ENCODE measurements at places on chromosomes 5 and 9. TPM values are rescaled to one million over a fixed set of nuclear protein-coding genes. Genes with fewer than 3 reads are reported as not detected.

GRCh38 chr5:54160329-54160728 is 150.0 kb downstream of the ARL15 start:
- H3K36me3 ChIP-seq, result no peaks in the 10 kb centered on the region
- H3K27me3 ChIP-seq, result peaks cover 6% of the 10 kb centered on the region
- no peak overlapping the region for H3K27ac ChIP-seq
- no peak for DNase-seq
- peaks cover 7% of the 10 kb centered on the region for H3K4me1 ChIP-seq

DNA sequence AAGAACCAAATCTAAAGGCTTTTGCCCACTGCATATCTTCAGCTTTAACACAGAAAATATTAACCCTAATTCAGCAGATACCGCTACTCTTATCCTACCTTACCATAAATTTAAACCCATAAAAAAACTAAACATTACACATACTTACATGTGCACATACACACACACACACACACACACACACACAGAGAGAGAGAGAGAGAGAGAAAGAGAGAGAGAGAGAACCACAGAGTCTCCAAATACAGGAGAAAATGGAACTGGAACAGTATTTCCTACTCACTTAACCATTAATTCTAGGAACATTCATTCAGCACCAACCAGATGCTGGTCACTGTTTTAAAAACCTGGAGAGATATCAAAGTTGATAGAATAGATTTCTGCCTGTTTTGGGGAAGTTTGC is 53.7 kb downstream of the EFNA5 start:
- H3K36me3 ChIP-seq, result no peaks in the 10 kb centered on the region
- H3K27ac ChIP-seq, result peak overlapping the region; percentile 28
- H3K4me1 ChIP-seq, result peaks cover 59% of the 10 kb centered on the region
- H3K27me3 ChIP-seq, result no peaks in the 10 kb centered on the region
- peak overlapping the region; percentile 14 for H3K4me3 ChIP-seq
- DNase-seq, result no peak

DNA sequence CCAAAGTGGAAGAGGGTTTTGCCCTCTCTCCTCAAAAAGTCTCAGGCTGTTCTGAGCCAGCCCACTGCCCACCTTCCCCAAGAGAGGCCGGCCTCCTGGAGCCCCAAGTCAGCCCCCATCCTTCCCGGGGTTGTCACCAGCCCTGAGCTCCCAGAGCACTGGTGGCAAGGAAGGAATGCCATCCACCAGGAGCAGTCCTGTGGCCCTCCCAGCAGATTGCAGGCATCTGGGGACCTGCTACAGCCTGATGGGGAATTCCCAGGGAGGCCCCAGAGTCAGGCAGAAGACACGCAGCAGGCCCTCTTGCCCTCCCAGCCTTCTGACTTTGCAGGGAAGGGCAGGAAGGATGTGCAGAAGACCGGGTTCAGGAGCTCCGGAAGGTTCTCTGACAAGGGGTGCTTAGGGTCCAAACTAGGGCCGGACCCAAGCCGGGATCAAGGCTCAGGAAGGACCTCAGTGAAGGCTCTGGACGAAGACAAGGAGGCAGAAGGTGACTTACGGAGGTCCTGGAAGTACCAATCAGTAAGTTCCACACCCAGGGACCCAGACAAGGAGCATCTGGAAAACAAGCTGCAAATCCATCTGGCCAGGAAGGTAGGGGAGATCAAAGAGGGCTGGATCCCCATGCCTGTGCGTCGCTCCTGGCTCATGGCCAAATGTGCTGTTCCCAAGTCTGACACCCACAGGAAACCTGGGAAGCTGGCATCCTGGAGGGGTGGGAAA is 3.7 kb downstream of the SPATA31E1 start:
- no peaks in the 10 kb centered on the region for H3K36me3 ChIP-seq
- H3K27me3 ChIP-seq, result peaks cover 6% of the 10 kb centered on the region
- DNase-seq, result no peak
- no peak overlapping the region for H3K27ac ChIP-seq
- H3K4me3 ChIP-seq, result no peak overlapping the region
- H3K4me1 ChIP-seq, result peaks cover 8% of the 10 kb centered on the region

Gene BAAT
- total RNA-seq, result 0.54 TPM

Gene IL6ST
- total RNA-seq, result 37.7 TPM

- H3K36me3 ChIP-seq, result no peaks in the 10 kb centered on the region
- H3K4me3 ChIP-seq, result no peak overlapping the region
- DNase-seq, result no peak
- no peak overlapping the region for H3K27ac ChIP-seq
- H3K4me1 ChIP-seq, result no peaks in the 10 kb centered on the region
Observed at GRCh38 chr9:32136700-32137339, 247.6 kb upstream of the ACO1 start.

Gene MSX2
- total RNA-seq, result not detected

Gene PCDHAC2
- 6.0 TPM for total RNA-seq

Gene TRPM3
- 3.3 TPM for total RNA-seq

Gene SHOC1
- not detected for total RNA-seq

GRCh38 chr9:137943655-137944054 is 66.1 kb downstream of the CACNA1B start:
- H3K27ac ChIP-seq, result no peak overlapping the region
- H3K36me3 ChIP-seq, result peaks cover 85% of the 10 kb centered on the region
- peaks cover 5% of the 10 kb centered on the region for H3K27me3 ChIP-seq
- no peaks in the 10 kb centered on the region for H3K4me1 ChIP-seq
- DNase-seq, result no peak

Gene FGF10
- total RNA-seq, result not detected

DNA sequence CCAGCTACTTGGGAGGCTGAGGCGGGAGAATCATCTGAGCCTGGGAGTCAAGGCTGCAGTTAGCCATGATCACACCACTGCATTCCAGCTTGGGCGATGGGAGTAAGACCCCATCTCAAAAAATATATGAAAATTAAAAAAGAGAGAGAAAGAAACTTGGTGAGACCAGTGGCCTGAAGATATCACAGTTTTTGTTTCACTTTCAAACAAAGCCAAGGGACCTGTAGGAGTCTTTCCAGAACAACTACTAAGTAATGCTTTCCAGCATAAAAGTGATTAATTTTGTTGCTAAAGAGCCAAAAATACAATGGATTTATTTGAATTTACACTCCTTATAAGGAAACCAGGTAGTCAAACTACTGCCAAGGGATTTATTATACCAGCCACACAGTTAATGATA is 23.5 kb downstream of the GKAP1 start:
- H3K27me3 ChIP-seq, result no peaks in the 10 kb centered on the region
- H3K4me3 ChIP-seq, result no peak overlapping the region
- H3K4me1 ChIP-seq, result no peaks in the 10 kb centered on the region
- no peaks in the 10 kb centered on the region for H3K36me3 ChIP-seq
- no peak for DNase-seq

DNA sequence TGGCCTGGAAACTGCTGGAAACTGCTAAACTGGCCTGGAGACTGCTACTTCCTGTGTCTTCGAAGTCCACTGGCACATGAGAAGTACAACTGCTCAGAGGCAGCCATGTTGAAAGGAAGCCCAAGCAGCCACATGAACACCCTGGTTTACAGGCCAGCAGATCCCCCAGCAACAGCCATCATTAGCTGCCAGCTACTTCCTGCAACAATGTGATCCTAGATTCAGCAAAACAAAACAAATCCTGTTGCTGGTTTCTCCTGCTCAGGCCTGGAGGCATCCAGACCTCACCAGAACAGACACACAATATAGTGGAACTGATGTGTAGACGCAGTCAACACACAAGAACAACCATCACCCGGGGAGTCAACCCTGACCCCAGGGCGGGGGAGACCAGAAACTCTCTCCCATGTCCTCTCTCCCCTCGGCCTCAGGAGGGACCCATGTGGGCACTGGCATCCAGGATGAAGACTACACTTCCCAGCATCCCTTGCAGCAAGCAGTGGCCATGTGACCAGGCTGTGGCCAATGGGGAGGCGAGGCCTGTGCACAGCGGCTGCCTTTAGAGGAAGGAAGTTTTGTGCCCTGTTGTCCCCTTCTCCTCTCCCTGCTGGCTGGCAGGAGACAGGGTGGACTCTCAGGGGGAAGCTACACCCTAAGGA is 9.2 kb upstream of the LCN15 start:
- H3K27me3 ChIP-seq, result peaks cover 19% of the 10 kb centered on the region
- H3K4me3 ChIP-seq, result no peak overlapping the region
- no peaks in the 10 kb centered on the region for H3K4me1 ChIP-seq
- H3K27ac ChIP-seq, result no peak overlapping the region

- H3K4me1 ChIP-seq, result no peaks in the 10 kb centered on the region
- no peaks in the 10 kb centered on the region for H3K36me3 ChIP-seq
- H3K27me3 ChIP-seq, result no peaks in the 10 kb centered on the region
- DNase-seq, result no peak
Observed at GRCh38 chr5:31133488-31133887, 60.0 kb upstream of the CDH6 start.

Gene ERAP2
- not detected for total RNA-seq

- H3K4me3 ChIP-seq, result no peak overlapping the region
- H3K27me3 ChIP-seq, result no peaks in the 10 kb centered on the region
- no peak for DNase-seq
- H3K36me3 ChIP-seq, result no peaks in the 10 kb centered on the region
- H3K27ac ChIP-seq, result no peak overlapping the region
- no peaks in the 10 kb centered on the region for H3K4me1 ChIP-seq
Observed at GRCh38 chr9:80843028-80843427, 846.3 kb downstream of the TLE1 start.

Gene MARCOL
- total RNA-seq, result not detected

Data from glutamatergic neuron (in vitro differentiated cells).